A172 (cell line): ENCODE measurements at places on chromosomes 16 and 17. TPM values are rescaled to one million over a fixed set of nuclear protein-coding genes. Genes with fewer than 3 reads are reported as not detected.

DNA sequence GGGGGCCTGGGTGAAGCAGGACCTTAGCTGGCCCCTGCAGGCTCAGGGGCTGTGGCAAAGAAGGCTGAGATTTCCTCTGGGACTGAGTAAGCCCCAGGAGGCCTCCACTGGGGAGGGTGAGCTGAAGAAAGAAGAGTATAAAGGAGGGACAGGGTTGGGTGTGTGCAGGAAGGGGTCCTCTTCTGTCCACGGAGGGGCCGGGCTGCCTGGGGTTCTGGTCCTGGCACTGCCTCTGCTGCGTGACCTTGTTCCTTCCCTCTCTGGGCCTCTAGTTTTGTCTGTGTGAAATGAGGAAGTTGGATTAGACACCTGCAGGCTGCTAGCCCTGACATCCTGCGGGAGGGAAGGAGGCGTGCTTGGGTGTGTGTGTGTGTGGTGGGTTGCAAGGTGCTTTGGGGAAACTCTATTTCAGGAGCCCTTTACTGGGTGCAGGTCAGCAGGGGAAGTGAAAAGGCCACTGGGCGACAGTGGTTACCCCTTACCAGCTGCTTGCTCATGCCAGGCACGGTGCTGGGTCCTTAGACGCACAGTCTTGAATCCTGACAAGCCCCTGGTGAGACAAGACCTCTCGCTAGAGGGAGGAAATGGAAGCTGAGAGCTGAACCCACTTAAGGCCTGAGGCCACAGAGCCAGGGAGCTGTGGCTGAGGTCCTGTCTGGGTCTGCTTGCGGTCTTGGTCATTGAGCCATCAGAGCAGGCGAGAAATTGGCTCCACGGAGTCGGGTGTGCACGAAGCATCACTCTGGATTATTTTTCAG, 60.7 kb downstream of the OR1D5 start:
- DNase-seq, result no peak

GRCh38 chr16:70712359-70712758, 26.5 kb upstream of the MTSS2 start:
- no peak for DNase-seq

DNA sequence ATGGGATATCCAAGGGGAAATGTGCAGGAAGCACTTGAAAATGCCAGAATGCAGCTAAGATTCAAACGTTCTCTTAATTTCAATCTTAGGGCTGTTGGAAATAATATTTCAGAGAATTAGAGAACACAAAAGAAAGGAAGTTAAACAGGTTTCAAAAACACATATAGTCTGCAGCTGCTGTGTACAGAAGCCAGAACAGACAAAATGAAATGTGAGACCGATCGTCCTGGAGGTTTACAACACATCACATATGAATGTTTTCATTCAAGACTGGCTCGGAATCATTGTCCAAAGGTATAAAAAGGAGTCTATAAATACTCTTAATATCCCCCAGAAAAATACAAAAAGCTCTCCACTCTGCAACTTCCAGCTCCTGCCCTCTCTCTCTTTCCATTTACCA, 14.3 kb downstream of the CYTH1 start:
- DNase-seq, result no peak

GRCh38 chr16:10828851-10829366, 10.3 kb upstream of the TVP23A start:
- peak; percentile 55 for DNase-seq

GRCh38 chr17:2894782-2895181, 98.5 kb downstream of the RAP1GAP2 start:
- no peak for DNase-seq

- DNase-seq, result peak; percentile 23
Measured at GRCh38 chr16:914440-914839, 56.3 kb downstream of the LMF1 start.

GRCh38 chr17:61524319-61524718, 66.7 kb downstream of the NACA2 start:
- DNase-seq, result no peak

DNA sequence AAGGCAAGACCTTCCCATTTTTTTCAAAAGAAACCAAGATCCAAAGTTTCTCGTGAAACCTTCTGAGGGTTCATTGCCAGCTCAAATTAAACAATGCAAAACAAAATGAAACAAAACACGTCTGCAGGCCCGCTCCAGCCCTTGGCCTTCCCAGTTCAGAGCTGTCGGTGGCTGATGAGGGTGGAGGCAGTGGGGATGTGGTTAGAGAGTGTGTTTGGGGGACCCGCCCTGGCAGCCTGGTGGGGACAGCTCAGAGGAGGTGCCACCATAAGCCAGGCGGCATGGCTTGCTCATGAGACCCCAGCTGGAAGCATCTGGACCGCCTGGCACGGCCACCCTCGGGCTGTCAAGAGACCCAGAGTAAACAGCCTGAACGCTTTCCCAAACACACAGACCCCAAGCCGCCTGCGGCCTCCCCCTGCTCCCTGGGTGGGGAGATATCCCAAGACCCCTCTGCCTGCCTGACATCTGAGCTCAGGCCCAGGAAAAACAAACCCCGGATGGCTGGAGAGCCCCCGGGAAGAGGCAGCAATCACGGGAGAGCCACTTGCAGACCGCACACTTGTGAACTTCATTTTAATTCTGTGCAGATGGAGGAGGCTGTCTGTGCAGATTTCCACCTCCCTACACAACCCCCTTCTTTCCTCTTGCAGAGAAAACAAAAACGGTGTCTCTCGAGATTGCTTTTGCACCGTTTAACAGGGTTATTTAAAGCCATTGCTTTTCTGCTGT, 35.4 kb upstream of the LITAF start:
- DNase-seq, result no peak

DNA sequence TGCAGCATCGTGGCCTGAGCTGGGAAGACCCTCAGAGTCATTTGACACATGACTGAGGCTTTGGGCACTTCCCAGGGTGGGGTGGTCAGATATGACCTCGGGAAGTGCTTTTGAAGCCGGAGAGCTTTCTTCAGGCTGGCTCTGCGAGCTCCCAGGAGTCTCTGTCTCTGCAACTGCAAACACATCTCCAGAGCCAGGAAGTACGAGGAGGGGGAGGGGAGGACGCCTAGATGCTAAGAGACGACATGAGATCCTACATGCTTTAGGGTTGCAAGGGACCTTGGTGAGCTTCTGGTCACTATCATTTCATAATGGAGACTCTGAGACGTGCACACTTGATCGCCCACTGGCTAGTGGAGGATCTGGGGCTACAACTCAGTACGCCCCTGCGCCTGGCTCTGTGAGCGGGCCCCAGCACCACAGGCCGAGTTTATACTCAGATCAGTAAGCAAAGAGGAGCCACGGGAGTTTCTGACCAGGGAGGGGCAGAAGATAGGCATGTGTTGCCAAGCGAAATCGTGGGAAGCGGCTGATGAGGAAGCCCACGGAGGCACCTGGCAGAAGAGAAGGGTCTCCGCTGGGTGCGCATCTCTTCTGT, 527 bp upstream of the MGAT5B start:
- DNase-seq, result peak; percentile 78

- DNase-seq, result no peak
Measured at GRCh38 chr16:66334853-66335574, 31.5 kb upstream of the CDH5 start.

The SEZ6L2 gene
- total RNA-seq, result 22.1 and 24.9 TPM in 2 replicates

The RAC3 gene
- total RNA-seq, result 7.0 TPM in 1 of 2 replicates, not detected in the other

The GRAP gene
- 0.02 TPM in 1 of 2 replicates, not detected in the other for total RNA-seq

The TMEM204 gene
- 0.17 TPM in 1 of 2 replicates, not detected in the other for total RNA-seq
